ENCODE measurements at places on chromosomes 4 and X. TPM values are rescaled to one million over a fixed set of nuclear protein-coding genes. Genes with fewer than 3 reads are reported as not detected.

The PCDH11X gene
- total RNA-seq: 0.09 TPM

The LRCH2 gene
- 7.9 TPM for total RNA-seq

The ZNF157 gene
- not detected for total RNA-seq

The NXF2B gene
- total RNA-seq: not detected

The KCTD8 gene
- total RNA-seq: 0.25 TPM

- DNase-seq: no peak
Measured at GRCh38 chr4:18082236-18082635, 60.7 kb upstream of the LCORL start.

GRCh38 chr4:117239434-117239833 lies 154.1 kb upstream of the TRAM1L1 start:
- no peak for DNase-seq

DNA sequence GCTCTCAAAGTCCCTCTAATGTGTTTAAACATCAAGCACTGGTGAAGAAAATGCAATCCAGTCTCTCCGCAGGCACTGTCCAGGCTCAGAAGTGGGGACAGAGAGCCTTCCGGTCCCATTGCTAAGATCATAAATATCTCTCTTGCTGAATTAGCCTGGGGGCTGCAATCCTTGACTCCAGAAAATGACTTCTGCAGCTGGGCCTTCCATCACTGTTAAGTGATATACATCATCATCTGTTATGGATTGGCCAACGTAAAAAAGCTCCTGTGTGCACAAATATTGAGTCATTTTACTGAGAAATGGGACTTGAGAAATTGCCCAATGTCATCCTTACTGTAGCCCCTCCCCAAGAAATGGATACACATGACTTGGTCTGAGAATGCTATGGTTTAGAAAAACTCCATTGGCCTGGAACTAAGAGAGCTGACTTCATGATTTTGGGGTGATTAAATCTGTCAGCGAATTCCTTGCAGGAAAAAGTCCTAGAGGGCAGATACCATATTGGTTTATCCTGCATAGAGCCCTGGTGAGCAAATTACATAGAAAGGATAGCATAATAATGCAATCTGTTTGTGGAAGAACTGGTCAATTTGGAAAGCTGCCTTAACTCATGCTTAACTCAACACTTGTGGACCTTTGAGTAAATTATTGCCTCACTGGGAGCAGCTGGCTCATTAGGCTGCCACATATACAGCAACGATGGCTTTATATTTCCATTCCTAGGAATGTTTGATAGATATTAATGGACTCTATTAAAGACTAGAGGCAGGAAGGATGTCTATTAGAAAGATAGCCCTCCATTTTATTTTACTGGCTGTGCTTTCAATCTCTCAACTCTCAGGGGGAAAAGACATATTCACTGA lies 346.1 kb downstream of the GBA3 start:
- no peak for DNase-seq

DNA sequence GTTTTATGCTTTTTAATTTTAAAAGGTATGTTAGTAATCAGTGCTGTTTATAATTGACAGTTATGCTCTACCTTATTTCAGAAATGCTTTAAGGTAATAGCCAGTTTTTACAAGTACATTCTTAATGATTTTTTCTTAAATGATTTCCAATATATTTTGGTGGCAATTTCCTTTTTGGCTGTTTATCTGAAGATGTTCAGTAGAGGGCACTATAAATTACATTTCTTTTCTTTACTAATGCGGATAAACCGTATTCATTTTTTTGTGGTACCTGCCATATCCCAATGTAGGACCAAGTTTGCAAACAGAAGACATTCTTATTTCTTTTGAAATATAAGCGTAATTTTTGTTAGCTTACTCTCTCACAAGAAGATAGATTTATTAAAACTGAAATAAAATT lies 65.4 kb downstream of the CCKAR start:
- DNase-seq: no peak

All from right cardiac atrium (tissue), 5 donors.